ENCODE measurements at places on chromosomes 2 and 18.
A peak's percentile ranks its signal among the peaks of the same experiment; 100 is the strongest.

DNA sequence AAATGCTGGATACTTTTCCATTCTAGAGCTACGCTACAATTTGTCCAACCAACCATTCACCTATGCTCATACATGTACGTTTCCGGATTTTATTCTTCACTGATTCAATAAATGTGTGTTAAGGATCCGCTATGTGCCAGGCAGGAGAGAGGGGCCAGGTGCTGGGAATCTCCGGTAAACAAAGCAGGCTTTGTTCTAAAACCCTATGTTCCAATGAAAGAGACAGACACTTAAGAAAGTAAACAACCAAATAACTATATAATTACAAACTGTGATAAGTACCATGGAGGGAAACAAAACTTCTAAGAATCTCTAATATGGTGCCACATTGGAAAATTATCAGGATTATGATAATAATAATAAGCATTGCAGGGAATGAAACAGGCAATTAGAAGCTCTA, 22.2 kb upstream of the POMC start:
- no peak for DNase-seq

- DNase-seq: no peak
These were observed 218.7 kb downstream of the RBM43 start for GRCh38 chr2:151042964-151043363.

DNA sequence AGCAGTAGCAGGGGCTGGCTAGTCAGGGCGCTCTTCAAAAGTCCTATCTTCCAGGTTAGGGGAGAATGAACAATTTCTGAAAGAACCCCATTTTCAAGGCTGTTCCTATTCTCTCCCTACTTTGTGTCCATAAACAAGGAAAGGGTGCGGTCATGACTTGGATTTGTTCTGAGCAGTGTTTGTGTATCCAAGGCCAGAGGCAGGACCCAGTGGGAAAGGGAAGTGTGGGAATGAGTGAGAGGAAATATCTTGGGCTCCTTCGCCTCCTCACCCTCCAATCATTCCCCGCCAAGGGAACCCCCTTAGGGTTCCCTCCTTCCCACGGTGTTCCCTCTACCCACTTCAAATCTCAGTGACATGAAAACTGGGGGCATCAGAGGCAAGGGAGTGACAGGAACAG, 25.5 kb upstream of the SPTBN1 start:
- no peak for DNase-seq

GRCh38 chr18:35110554-35111485, 69.6 kb downstream of the MAPRE2 start:
- DNase-seq: no peak

GRCh38 chr2:12071318-12071717, 324.9 kb downstream of the LPIN1 start:
- no peak for DNase-seq

GRCh38 chr2:170434900-170435621, 257.1 kb downstream of the MYO3B start:
- no peak for DNase-seq

- DNase-seq: no peak
These were observed 33.2 kb downstream of the RAPH1 start for GRCh38 chr2:203501873-203502272.

DNA sequence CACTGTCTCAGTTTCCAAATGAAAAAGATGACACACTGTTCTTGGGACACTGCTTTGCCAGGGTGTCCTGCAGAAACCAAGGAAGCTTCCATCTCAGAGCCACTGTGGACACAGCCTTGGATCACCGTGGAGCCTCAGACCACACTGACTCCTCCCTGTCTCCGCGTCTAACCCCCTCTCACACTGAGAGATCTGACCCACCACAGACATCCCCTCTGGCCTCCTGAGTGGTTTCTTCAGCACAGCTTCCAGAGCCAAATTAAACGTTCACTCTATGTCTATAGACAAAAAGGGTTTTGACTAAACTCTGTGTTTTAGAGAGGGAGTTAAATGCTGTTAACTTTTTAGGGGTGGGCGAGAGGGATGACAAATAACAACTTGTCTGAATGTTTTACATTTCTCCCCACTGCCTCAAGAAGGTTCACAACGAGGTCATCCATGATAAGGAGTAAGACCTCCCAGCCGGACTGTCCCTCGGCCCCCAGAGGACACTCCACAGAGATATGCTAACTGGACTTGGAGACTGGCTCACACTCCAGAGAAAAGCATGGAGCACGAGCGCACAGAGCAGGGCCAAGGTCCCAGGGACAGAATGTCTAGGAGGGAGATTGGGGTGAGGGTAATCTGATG, 113.4 kb upstream of the PKDCC start:
- DNase-seq: no peak

DNA sequence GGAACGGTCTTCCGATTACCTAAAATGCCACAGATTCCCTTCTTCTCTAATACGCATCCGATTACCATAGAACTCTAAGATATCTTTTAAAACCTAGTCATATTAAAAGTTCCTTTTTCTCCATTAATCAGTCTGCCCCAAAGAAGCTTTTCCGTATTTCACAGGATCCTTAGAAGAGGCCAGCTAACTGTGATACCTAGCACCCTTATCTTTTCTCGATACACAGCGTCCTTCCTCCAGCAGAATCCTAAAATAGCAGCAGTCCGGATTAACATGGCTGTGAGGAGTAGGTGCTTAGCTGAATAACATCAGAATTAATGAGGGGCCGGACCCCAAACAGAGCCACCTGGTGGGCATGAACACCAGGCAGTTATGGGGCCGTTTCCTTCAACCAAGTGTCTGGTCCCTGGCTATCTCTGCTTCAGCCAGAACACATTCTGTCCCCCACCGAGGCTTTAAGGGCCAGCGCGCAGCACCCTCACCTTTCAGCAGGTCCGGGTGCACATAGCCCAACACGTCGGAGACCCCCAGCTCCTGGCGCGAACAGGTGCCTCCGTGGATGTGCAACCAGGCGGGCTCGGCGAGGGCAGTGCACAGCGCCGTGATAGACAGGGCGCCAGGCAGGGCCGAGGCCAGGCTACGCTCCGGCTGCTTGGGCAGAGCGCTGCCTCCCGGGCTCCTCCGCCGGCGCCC, 995 bp downstream of the TMEM127 start:
- no peak for DNase-seq

GRCh38 chr2:202599105-202599504, 35.7 kb upstream of the FAM117B start:
- no peak for DNase-seq

DNA sequence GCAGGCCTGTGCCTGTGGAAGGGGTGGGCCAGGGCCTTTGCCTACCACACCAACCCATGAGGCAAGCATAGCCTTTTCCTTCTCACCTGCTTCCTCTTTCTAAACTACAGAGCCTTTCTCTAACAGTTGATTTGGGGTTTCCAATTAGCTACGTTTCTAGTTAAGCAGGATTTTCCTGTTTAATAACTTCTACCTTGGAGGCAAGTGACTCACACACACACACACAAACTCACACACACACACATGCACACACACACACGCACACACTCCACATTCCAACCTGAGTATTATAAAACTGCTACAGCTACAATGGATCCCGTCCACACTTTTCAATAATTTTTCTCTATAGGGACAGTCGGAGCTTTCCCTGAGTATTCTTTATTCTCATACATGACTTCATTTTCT, 84.9 kb downstream of the SOX11 start:
- DNase-seq: no peak

DNA sequence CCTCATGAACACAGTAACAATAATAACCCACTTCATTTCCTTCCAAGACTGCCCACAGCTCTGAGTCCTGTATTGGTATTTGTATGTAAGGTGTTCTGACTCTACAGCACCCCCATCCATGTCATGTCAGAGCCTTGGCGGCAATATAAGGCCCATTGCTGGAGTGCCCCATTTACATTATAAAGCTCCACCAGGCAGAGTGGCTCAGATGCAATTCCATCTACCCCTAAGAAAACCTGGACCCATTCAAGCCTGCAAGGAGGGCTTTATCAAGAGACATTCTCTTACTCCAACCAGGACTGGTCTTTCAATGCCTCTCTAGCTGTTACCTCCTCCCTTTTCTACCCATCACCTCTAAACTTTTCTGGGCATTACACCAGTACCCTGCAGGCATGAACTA, 101.6 kb downstream of the ANTXR1 start:
- no peak for DNase-seq

DNA sequence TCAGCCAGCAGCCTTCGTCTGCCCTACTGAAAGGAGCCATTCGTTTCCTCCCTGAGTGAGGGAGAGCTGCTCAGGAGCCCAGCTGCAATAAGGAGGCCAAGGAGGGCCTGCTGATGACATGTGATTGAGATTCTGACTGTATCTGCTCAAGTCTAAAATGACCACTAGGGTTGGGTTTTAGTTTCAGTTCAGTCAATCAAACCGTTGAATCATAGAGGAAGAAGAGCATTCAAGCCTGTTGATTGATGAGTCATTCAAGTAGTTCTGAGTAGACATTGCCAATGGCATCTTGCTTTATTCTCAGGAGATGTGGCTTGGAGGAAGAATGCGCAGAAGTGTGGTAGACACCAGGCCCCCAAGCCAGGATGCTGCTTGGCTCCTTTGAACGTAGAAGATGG, 19.9 kb upstream of the BCL2L11 start:
- DNase-seq: no peak

GRCh38 chr2:9366026-9366425, 57.3 kb downstream of the ITGB1BP1 start:
- DNase-seq: no peak

DNA sequence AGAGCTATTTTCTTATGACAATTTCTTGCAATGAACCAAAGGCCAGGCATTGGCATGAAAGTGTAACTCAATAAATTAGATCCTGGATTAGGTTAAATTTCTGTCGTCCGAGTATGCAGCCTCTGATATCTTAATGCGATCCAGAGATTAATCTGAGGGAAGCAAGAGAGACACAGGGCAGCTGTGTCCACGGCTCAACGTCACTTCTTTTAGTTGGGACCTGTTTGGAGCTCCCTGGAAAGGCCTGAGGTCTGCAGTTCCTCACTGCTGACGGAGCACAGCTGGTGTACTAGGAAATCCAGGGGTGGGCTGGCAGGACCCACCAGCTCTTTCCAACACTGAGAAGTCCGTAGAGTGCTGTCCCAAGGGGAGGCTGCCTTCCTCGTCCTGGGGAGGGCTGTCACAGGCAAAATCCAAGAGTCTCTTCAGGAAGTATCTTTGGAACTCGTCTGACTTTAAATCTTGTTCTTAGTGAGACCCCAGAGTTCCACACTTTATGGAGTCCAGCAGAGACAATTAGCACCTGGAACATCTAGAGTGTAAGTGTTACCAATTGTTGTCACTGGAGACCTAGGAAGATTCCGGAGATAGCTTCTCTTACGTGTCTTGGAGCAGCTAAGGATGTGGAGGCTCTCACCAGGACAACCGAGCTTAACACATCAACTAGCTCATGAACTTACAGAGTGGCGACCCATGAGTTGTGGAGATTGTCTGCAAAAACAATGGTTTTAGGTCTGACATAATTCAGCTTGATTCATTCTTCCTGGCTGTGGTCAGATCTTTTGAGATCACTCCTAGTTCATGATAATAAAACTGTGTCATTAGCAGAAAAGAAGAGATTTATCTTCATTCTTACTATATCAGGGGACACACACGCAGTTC, 173.7 kb downstream of the ACKR3 start:
- no peak for DNase-seq

DNA sequence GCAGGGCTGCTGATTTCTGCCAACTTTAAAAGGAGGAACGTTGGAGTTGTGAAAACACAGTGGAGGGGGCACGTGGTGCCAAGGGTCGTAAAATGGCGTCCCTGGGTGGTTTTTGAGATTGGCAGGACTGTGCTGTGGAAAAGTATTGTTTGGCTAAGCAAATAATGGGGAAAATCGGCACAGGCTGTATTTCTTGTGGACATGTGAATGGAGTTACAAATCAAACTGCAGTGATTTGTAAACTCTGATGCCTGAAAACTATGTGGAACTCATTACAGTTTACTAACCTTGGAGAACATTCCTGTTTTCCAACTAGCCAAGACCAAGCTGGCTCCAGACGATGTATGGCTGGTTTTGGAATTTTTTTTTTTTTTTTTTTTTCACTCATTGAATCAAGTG, 68.7 kb downstream of the KCTD1 start:
- DNase-seq: no peak

GRCh38 chr2:209579230-209579749, 155.4 kb downstream of the MAP2 start:
- DNase-seq: peak; percentile 85

DNA sequence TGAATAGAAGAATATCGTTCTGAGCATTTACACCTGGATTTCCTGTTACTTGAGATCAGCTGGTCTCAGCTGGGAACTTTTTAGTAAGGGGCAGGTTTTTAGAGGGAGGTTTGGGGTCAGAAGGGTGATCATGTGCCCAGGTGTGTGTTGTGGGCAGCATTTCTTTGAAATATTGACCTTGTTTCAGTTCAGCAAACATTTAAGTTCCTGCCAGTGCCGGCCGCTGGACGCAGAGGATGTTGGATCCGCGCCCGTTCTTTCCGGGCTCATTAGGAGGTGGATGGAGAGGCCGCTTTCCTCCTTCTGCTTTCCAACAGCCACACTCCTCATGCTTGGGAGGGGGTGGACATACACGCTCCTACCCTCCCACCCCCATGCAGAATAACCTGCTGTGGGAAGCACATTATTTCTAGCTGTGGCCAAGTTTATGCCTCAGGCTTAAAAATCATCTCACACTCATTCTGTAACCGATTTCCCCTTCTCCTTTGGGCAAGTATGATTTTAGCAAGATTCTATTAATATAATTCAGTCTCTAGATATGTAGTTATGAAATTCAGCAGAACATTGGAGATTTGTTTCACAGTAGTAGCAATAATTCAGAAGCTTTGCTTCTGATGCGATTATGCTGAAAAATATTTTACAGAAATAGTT, 131.4 kb downstream of the ZNF236 start:
- DNase-seq: no peak

DNA sequence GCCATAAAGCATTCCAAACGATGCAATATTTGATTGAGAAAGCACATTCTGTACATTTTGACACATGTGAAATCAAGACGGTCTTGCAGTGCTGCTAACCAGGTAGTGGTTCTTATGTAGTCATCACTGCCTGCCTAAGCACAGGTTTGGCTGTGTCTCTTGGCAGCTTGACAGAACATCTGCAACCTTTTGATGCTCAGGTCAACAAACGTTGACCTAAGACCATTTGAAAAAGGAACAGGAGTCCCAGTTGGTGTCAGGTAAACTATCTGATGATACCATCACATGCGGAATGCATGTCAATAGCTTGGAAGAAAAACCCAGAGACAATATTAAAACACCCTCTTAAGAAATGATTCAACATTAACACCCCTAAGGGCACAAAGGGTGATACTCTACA, 80.7 kb downstream of the L3MBTL4 start:
- no peak for DNase-seq

GRCh38 chr18:8812631-8813030, 107.3 kb downstream of the MTCL1 start:
- no peak for DNase-seq

DNA sequence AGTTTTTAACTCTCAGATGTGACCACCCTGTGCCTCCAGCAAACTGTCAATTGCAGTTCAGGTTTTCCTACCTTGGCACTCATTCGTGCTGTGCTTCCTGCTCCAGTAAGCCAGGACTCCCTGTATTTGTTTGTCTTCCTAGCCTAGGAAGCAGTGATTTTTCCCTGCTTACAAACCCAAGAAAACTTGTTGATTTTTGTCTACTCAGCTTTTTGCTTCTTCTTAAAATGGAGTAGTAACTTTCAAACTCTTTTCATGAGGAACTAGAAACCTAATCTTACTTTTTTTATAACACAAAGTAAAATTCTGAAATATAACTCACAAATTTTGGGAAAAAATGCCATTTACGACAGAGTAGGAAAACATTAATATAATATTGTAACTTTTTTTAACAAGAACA, 150.6 kb upstream of the TMEFF2 start:
- DNase-seq: no peak

Measured in caudate nucleus (tissue), 63 donors.